ENCODE measurements at places on chromosomes 12 and 14. TPM values are rescaled to one million over a fixed set of nuclear protein-coding genes. Genes with fewer than 3 reads are reported as not detected.
A peak's percentile ranks its signal among the peaks of the same experiment; 100 is the strongest.

DNA sequence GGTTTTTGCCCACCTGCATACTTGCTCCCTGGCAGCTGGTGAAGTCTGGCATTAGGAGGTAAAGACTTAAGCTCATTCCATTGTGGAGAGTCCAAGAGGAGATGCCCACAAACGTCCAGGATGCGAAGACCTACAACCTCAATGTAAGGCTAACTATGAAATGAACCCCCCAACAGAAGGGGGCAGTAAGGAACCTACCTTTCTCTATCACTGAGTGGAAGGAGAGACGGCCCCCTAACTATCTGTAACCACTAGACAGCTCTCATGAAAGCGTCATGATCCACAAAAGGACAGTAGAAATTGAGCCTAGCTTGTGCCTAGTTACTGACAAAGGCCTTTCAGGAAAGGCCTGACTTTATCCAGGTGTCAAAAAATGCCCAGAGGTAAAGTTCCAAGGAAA lies 55.3 kb downstream of the ZFYVE21 start:
- DNase-seq: no peak

Gene AMDHD1
- polyA plus RNA-seq: 0.88 TPM

Gene CRIP1
- polyA plus RNA-seq: 170 TPM

DNA sequence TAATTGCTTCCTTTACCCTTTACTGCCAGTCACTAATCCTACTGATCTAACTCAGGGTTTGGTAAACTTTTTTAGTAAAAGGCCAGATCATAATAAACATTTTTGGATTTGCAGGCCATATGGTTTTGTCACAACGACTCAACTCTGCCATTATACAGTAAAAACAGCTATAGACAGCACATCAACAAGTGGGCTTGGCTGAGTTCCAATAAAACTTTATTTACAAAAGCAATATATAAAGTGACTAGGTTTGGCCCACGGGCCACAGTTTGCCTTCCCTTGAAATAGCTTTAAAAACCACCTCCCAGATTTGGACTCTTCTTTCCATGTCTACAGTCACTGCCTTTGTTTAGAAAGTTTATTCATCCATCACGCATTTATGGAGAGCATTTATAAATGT lies 146.9 kb downstream of the NTF3 start:
- no peak for DNase-seq

GRCh38 chr14:39276005-39276404 lies 42.3 kb downstream of the MIA2 start:
- DNase-seq: no peak

- no peak for DNase-seq
Observed at GRCh38 chr12:104747955-104748354, 210.1 kb downstream of the SLC41A2 start.

GRCh38 chr14:90301668-90302090 lies 30.1 kb downstream of the NRDE2 start:
- DNase-seq: no peak

DNA sequence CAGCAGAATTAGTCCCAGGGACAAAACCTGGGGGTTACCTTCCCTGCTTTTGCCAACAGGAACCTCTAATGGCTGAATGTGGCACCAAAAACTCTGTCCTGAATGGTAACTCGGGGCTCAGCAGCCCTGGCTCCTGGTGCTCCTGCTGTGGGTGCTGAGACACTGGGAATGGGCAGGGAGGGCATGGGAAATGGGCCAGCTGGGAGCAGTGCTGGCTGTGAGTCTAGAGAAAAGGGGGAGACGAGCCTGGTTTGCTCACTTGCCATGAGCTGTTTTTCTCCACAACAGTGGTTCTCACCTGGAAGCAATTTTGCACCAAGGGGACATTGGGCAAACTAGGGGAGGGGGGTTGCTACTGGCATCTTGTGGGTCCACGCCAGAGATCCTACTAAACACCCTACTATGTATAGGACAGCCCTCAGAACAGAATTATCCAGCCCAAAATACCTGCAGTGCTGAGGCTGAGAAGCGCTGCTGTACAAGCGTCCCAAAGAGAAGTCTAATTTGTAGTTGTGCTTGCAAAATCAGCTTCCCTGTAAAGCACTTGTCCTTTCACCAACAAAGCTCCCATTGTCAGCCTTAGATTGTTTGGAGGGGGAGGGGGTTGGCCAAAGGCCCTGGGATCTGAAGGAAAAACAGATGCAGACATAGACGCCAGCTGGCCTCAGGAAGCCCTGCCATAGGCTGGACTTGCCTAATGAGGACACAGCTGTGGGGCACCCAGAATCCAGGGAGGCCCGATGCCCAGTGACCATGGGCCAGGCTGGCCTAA lies 3.6 kb downstream of the LRRC74A start:
- DNase-seq: peak; percentile 77

- DNase-seq: no peak
Observed at GRCh38 chr14:71209888-71210287, 302.6 kb downstream of the PCNX1 start.

DNA sequence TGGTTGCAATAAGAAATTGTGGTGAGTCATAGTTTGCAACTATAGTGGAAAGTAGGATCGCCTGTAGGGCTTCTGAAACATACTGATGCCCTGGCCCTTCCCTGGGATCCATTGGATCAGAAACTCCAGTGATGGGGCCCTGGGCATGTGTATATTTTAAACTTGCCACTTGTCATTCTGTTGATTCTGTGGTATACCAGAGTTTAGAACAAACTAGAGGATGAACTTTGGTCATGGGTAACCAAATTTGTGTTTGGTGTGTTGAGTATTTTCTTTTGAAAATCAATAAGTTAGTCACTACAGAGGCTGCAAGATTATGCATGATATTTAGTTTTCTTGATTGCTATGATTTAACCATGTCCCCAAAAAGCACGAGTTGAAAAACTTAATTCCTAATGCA lies 142.2 kb downstream of the SLC15A5 start:
- no peak for DNase-seq

Gene MANSC4
- not detected for polyA plus RNA-seq

- no peak for DNase-seq
Observed at GRCh38 chr12:99224237-99224636, 423.3 kb upstream of the GARIN6 start.

- no peak for DNase-seq
Observed at GRCh38 chr12:111976291-111976690, 36.7 kb downstream of the TMEM116 start.

DNA sequence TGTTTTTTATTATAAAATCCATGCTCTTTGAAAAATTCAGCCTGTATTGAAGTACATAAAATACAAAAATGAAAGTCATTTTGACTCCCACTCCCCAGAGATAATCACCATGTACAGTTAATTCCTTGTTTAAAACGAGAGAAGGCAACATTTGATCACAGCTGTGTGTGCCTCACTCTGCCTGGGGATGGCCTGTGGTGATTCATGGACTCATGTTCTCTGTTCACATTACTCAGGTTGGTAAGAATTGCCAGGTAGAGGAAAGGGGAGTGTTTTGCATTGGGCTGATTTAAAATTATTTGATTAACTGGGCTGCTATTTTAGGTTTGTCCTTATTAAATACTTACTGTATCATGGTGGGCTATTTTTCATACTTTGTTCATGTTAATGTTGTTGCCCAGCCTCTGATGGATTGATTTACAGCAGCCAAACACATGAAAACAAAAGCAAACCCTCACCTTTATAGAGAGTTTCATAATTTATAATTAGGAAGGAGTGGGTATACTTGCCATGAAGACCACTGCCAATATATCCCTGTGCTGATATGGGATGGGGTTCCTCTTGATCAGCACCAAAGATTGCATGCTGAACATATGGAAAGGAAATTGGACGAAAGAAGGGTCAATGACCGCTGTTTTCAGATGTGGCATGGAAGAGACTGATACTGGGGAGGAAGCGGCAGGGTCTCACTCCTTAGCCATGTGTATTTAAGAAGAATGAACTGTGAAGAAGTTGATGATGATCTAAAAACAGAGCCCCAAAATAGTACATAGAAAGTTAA lies 3.0 kb downstream of the ZBTB1 start:
- no peak for DNase-seq

DNA sequence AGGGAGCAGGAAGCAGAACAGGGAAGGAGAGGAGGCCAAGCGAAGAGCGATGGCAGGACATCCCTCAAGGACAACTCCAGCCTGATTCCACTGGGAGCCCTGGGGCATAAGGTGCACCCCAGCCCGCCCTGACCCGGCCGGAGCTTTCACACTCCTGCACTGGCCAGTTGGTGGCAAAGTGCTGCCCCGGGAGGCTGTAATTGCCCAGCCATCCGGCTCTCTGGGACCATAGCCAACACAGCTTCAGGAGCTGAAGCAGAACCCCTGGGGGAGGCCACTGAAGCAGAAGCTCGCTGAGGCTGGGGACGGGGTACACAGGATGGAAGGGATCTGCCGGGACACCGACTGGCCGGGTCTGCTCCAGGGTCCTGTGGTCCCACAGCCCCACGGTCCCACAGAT lies 41.9 kb upstream of the BEGAIN start:
- no peak for DNase-seq

DNA sequence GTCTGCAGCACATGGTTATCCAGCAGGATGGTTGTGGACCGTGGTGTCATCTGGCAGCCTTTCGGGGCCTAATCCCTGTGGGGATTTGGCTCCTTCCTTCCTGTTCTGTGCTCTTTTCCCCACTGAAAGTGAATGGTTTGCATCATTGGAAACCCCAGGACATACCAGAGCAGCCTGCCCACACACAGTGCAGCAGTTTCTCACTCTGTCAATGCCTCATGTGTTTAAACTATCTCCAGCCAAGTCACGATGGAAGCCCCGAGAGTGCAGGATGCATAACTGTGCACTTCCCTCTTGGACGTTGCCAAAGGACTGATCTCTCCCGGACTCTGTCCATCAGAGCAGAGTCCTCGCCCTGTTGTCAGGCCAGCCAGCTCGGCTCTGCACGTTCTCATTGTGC lies 29.0 kb upstream of the AMN start:
- no peak for DNase-seq

GRCh38 chr14:29463727-29464395 lies 463.8 kb downstream of the PRKD1 start:
- DNase-seq: no peak

Gene LBHD2
- polyA plus RNA-seq: not detected

DNA sequence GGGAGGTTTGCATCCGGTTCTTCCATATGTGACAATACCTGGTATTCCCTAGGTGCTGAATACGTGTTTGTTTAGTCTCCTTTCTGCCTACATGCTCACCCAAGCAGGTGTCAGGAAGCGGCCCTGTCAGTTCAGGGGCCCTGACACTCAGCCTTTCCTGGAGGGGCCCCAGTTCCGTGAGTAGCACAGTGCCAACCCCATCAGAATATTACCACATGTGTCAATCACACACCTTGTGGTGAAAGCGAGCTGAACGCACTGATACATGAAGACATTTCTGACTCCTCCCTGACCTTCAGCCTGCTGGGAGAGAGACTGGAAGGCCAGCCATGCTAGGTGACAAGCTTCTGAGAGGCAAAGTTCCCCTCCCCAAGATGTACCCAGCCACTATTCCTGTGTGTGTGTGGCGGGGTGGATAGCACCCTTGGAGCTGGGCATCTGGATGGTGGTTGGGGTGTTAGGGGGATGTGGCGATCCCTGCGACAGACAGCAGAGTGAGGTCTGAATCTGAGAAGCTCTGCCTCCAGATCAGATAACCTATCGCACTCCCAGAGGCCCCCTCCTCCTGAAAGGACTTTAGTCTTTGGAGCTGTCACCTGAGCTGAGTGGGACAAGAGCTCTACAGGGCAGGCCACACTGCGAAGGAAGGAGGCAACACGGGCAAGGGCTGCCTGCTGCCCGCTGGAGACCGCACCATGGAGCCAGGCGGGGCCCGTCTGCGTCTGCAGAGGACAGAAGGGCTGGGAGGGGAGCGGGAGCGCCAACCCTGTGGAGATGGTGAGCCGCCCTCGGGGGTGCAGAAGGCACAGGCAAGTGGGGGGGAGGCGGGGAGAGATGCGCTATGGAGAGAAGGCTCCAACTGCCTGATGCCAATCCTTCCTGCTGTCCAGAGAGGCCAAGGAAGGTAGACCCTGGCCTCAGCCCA lies at the start of gene SOAT2:
TSS of gene SOAT2 (plus strand) at position 604 of the 925 bp plus-strand sequence. CDS start at position 696, 92 bp downstream.
- DNase-seq: no peak

Gene BAZ2A
- 52.4 TPM for polyA plus RNA-seq

Gene OR11G2
- not detected for polyA plus RNA-seq

Gene P2RX7
- 3.2 TPM for polyA plus RNA-seq

GRCh38 chr12:5480938-5481303 lies 49.0 kb downstream of the NTF3 start:
- no peak for DNase-seq

- no peak for DNase-seq
Observed at GRCh38 chr12:15829255-15829654, 40.1 kb upstream of the EPS8 start.

Gene BICD1
- 2.5 TPM for polyA plus RNA-seq

Gene REM2
- polyA plus RNA-seq: 0.07 TPM

DNA sequence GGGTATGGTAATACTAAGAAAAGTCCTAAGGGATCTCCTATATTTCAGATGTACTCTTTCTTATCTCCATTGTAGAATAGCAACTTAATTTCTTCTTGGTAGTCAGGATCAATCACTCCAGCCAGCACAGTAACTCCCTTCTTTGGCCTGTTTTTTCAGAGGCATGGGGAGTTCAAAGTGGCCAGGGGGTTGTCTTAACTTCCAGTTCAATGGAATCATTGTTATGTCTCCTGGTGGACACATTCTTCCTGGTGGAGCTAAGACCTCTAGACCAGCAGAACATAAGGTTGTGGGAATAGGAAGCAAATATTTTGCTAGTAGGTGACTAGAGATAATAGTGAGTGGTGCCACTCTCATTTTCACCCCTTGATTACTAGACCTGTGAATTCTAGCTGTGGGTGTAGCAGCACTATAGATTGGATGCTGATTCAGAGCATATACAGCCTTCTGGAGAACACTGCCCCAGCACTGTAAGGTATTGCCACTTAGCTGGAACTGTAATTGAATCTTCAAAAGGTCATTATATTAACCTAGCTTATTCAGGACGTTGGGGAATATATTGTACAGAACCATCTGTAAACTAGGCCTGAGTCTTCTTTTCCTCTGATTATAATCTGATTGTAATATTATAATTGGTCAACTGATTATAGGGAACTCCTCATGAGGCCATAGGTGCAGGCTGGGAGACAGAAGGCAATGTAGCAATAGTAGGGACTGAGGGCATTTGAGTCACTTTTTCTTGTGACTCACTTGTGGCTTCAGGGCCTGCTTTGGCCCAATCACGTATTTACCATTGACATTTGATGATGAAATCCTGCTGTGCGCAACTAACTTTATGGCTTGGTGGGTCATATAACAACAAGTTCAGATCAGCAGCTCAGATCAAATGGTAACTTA lies 60.2 kb upstream of the ATP2B1 start:
- no peak for DNase-seq

DNA sequence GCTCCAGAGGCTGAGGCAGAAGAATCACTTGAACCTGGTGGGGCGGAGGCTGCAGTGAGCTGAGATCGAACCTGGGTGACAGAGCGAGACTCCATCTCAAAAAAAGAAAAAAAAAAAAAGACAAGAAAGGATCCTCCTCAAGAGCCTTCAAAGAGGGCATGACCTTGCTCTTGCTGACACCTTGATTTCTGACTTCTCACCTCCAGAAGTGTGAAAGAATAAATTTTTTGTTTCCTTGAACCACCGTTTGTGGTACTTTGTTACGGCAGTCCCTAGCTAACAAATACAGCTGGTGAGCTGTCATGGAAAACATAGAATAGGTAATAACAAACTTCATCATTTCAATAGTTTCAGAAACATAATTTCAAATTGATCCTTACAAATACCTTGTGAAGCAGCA lies 1.9 kb upstream of the ACTR10 start:
- DNase-seq: no peak
